ACHN (cell line): ENCODE measurements at places on chromosomes 2 and 18.

- DNase-seq = peak; percentile 17
Measured at GRCh38 chr18:35581898-35582641, 530 bp downstream of the GALNT1 start.

DNA sequence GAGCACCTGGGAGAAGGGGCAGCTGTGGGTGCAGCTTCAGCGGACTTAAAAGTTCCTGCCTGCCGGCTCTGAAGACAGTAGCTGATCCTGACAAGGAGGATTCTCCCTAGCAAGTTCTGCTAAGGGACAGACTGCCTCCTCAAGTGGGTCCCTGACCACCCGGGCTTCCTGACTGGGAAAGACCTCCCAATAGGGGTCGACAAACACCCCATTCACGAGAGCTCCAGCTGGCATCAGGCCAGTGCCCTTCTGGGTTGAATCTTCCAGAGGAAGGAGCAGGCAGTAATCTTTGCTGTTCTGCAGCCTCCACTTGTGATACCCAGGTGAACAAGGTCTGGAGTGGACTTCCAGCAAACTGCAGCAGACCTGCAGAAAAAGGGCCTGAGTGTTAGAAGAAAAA lies 632.9 kb downstream of the CCDC85A start:
- no peak for DNase-seq

GRCh38 chr18:58484989-58485981 lies 143.6 kb downstream of the ALPK2 start:
- no peak for DNase-seq

- no peak for DNase-seq
Measured at GRCh38 chr2:45919160-45919650, 267.7 kb downstream of the PRKCE start.

- no peak for DNase-seq
Measured at GRCh38 chr2:85605406-85606115, 3.1 kb upstream of the TMEM150A start.

DNA sequence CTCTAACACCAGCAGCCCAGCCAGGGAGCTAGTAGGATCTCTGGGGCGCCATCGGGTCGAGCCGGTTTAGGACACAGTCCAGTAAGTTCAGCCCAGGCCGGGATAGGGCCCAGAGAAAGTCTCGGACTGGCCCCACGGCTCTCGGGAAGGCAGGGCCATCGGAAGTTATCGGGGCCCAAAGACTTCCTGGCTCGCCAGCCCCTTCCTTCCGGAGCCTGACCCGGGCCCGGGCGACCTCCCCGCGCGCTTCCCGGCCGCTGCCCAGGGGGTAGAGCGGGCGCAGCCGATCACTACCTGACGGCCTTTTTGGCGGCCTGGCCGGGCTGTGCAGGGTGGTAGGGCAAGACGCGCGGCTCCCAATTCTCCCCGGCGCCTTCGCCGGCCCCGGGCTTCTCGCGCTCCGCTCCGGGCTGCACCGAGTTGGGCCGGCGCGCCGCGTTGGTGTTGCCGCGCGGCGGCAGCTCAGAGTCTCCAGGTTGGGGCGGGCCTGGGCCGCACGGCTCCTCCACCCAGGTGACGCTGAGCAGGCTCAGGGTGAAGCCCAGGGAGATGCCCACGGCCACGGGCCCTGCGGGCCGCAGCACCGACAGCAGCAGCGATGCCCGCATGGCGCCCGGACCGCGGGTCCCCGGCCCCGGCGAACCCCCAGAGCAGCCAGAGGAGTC lies 546 bp downstream of the CHPF start:
- peak; percentile 63 for DNase-seq

GRCh38 chr2:101823347-101823791 lies 125.9 kb downstream of the MAP4K4 start:
- DNase-seq = peak; percentile 80

- DNase-seq = no peak
Measured at GRCh38 chr2:109188496-109188890, 59.5 kb downstream of the SH3RF3 start.
